ENCODE measurements at places on chromosomes 13 and 19. TPM values are rescaled to one million over a fixed set of nuclear protein-coding genes. Genes with fewer than 3 reads are reported as not detected.
A peak's percentile ranks its signal among the peaks of the same experiment; 100 is the strongest.

SLC25A41 gene
- not detected for total RNA-seq

CYP4F2 gene
- not detected for total RNA-seq

SHD gene
- total RNA-seq, result not detected

ZNF253 gene
- 2.4 TPM for total RNA-seq

ZNF554 gene
- total RNA-seq, result 3.7 TPM

MRPS31 gene
- total RNA-seq, result 23.2 TPM

GPR183 gene
- 30.9 TPM for total RNA-seq

ATP8A2 gene
- 1.4 TPM for total RNA-seq

ATXN8OS gene
- not detected for total RNA-seq

GRCh38 chr13:99501848-99502301, 603 bp downstream of the TM9SF2 start:
- DNase-seq, result peak; percentile 68

DNA sequence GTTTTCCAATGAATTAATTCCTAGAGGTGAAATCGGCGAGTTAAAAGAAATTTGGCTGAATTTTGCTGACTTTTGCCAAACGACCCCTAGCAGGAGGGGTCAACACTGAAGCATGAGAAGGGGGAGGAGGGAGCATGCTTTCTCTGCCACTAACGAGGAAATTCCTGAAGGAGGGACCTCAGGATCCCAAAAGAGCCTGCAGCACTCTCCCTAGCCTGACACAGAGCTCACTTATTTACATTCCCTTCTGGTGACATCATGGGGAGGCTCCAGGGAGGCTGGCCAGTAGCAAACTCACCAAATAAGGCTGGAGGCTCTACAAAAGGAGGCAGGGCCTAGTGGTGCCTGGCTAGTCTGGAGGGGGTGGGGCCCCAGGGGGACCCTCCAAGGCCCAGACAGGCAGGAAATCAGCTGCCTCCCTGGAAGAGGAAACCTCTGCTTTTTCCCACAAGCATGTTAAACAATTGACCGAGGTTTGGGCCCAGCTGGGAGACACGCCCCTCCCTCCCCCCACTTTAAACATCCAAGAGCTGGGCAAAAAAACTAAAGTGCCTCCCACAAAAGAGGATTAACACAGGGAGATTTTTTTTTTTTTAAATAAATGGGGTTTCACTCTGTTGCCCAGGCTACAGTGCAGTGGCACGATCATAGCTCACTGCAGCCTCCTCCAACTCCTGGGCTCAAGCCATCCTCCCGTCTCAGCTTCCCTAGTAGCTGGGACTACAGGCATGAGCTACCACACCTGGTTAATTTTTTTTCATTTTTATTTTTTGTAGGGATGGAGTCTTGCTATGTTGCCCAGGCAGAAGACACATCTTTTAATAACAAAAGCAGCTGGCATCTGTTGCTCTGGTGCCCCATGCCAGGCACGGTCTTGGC, 2.1 kb downstream of the DAPK3 start:
- peak; percentile 98 for DNase-seq

- DNase-seq, result no peak
These were observed 10.8 kb downstream of the PRR36 start for GRCh38 chr19:7863157-7863970.

GRCh38 chr13:20141238-20142022, 19.4 kb downstream of the GJA3 start:
- no peak for DNase-seq

DNA sequence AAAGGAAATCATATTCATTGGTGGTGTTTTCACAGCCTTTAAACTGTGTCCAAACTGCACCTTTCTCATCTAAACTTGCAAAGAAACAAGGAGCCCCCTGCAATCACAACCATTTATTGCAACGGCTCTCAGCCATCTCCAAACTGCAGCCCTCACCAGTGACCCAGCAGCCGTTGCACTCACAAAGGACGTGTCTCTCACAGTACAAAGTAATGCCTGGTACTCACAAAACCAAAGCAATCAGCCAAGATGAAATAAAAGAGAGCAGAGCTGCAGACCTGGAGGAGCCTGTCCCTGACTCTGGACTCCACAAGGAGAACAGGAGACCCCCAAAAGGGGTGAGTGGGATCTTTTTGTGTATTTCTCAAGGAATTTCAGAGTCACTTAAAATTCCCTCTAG, 20.2 kb upstream of the CEACAM21 start:
- DNase-seq, result no peak

GRCh38 chr13:106709522-106709921, 141.6 kb upstream of the ARGLU1 start:
- no peak for DNase-seq

DNA sequence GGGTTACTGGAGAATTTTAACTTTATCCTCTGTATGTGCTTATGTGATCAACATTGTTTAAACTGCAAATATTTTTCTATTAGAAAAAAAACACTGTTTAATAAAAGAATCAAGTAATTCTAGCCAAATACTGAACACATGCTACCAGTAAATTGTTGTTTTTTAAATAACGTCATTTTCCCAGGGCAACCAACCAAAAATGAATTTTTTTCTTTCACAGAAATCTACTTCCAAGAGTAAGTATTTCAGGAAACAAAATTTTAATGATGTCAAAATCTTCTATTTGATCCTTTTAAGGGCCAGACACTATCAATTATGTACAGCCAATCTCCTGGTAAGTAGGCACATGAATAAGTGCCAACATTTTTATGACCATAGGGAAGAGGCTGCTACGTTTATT, 57.1 kb downstream of the TUBGCP3 start:
- DNase-seq, result no peak

- DNase-seq, result peak; percentile 68
These were observed 156.2 kb downstream of the SIPA1L3 start for GRCh38 chr19:38062959-38063761.

DNA sequence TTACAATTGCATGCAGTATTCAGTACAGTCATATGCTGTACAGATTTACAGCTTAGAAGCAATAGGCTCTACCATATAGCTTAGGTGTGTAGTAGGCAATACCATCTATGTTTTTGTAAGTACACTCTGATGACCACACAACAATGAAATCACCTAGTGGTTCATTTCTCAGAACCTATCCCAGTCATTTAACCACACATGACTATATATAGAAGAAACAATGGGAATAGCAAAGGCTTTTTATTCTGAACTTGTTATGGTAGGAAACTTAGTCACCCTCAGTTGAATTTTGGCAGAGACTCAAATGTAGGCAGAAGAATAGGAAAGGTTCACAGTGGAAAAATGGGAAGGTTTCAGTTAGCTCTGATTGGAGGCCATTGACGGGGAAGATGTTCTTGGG, 1075.1 kb upstream of the MIR17HG start:
- DNase-seq, result no peak

DNA sequence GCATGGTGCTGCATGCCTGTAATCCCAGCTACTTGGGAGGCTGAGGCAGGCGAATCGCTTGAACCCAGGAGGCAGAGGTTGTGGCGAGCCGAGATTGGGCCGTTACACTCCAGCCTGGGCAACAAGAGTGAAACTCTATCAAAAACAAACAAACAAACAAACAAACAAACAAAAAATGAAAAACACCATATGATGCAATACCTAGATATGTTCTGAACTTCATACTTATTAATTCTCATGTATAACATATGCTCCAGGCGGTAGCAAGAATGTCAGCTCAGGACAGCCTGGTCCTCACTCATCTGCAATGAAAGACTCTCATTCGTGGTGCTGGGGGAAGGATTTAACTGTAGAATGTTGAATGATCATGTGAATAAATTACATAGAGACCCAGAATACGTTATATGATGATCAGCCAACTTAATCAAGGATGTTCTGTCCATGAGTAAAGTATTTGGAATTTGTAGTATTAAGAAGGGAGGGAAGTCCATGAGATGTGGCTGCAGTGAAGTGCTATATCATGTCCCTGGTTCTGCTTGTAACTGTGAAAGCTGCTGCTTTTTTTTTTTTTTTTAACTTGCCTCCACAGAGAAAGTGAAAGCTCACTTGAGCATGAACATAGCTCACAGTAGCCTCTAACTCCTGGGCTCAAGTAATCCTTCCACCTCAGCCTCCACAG, 206.8 kb downstream of the UQCRFS1 start:
- no peak for DNase-seq

DNA sequence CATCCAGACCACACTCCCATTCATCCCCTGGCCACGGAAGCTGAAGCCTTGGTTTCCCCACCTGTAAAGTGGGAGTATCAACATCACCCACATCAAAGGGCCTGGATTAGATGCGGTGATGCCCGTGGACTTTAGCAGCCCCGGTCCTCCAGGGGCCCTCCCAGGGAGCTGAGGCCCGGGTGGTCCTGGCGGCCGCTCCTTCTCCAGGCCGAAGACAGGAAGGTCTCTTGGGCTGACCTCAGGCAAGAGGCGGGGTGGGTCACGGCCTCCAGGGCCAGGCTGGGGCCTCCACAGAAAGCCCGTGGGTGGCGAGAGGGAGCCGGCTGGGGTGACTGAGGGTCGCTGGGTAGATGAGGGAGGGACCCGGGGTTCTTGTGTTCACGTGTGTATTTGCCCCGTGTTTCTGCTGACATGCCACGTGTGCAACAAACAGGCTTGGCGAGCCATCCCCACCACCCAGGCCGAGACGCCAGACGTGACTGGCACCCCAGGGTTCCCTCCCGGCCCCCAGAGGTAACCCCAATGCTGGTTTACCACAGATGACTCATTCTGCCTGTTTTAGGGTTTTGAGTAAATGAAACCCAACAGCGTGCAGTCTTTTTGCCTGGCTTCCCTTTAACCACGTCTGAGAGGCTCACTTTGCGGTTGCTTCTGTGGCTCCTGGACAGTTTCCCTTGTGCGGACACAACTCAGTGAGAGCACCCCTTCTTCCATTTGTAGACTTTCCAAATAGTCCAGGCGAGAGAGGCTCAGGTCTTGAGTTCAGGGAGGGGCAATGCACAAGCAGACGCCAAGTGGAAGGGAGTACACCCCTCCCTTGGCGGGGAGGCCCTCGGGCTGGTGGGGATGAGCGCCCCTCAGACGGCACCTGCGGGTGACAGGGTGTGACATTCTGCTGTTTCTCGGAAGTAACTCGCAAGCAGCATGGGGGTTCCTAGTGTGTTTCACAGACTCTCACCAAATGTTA, 42.9 kb downstream of the C13orf46 start:
- DNase-seq, result peak; percentile 56

GRCh38 chr19:39112338-39112890, 13.2 kb upstream of the PAK4 start:
- DNase-seq, result no peak

DNA sequence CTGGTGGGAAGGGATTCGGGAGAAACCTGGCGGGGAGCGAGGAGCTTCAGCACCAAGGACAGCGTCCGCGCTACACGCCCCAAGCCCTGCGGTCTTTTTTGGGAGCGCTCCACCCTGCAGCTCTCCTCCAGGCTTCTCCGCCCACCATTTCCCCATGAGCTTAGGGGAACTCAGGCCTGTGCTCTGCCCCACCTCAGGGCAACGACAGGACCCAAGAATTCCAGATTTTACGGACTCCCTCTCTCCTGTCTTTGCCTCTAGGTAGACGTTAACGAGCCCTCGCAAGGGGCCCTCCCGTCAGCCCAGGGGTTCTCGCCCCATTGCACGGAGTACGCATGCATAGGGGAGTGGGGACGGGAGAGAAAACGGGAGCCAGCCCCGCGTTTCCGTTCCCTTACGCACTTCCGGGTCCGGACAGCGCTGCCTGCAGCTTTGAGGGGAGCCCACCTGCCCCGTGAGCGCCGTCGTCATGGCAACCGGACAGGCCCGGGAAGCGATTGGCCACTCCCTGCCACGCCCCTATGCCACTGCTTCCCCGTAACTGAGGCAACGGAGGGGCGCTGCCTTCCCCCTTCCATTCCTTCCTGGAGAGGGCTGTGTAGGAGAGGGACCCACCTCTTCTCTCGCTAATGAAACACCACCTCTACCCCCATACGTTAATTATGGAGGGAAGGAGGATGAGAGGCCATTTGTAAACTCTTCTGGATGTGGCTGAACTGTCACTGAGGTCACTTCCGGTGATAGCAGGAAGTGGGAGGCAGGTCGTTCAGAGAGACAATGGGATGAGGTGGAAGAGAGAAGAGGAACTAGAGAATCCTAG, 20.8 kb downstream of the NOVA2 start:
- no peak for DNase-seq

GRCh38 chr19:51407511-51408131, 9.8 kb downstream of the SIGLEC10 start:
- DNase-seq, result no peak

DNA sequence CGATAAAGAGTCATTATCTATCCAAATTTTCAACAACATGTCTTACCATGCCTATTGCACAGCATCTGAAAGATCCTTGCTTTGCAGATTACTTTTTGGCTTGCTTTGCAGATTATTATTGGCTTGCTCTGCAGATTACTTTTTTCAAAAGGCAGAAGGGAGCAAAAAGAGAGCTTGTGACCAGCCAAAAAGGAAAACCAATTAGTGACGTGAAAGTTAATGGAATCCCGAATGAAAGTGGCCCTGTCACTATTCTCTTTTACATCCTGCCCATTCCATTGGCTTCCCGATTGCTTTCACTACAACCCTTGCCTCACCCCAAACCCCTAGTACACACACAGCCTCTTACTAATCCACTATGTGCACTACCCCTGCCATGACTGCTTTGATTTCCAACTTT, 81.3 kb downstream of the LHFPL6 start:
- no peak for DNase-seq

- no peak for DNase-seq
These were observed 968 bp upstream of the KL start for GRCh38 chr13:33015241-33015668.

DNA sequence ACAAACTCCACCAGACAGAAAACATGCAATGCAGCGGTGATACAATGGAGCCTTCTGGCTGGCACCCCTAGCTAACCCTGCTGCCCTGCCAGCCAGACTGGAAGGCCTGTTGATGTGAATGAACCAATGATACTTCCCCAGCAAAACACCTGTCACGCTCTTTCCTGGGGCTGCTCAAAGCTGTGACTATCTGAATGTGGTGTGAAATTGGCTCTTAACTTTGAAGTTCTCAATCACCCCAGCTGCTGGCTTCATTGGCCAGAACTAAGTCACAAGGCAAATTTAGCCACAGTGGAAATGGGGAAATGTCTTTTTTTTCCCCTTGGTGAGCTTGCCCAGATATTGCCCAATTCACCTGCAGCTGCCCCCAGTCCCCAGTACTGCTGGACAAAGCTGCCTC, 147.3 kb downstream of the SLC7A1 start:
- no peak for DNase-seq

GRCh38 chr13:27961227-27962085, 7.7 kb downstream of the CDX2 start:
- no peak for DNase-seq

DNA sequence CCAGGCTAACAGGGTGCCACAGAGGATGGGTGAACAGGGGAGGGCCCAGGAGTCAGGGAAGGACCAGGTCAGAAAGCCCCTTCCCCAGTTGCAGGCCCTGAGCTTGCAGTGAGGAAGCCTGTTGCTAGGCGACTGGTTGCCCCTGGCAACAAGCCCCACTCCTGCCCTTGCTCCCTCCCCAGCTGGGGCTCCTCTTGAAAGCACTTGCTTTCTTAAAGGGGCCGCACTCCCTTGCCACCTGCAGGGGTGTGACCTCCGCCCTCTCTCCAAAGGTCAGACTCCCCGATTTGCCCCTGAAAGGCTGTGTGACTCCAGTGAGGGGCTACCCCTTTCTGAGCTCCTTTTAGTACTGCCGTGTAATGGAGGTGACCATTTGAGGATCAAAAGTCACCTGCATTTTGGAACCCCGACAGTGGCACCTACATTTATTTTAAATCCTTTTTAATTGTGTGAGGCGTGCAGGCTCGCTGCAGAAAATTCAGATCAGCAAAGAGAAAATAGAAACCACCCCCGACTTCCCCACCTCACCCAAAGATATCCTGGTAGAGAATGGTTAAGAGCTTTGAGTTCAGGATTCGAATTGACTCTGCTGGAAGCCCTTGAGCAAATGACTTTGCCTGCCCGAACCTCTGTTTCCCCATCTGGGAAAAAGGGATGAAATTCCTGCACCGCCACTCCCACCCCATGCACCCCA, 4.8 kb downstream of the FCHO1 start:
- no peak for DNase-seq

Measured in sigmoid colon (tissue), 7 donors.